Activated naive CD4-positive, alpha-beta T cell (primary cell): ENCODE measurements at places on chromosomes 6 and 20.

- no peak for DNase-seq
These were observed 28.3 kb upstream of the SMIM29 start for GRCh38 chr6:34276881-34277762.

DNA sequence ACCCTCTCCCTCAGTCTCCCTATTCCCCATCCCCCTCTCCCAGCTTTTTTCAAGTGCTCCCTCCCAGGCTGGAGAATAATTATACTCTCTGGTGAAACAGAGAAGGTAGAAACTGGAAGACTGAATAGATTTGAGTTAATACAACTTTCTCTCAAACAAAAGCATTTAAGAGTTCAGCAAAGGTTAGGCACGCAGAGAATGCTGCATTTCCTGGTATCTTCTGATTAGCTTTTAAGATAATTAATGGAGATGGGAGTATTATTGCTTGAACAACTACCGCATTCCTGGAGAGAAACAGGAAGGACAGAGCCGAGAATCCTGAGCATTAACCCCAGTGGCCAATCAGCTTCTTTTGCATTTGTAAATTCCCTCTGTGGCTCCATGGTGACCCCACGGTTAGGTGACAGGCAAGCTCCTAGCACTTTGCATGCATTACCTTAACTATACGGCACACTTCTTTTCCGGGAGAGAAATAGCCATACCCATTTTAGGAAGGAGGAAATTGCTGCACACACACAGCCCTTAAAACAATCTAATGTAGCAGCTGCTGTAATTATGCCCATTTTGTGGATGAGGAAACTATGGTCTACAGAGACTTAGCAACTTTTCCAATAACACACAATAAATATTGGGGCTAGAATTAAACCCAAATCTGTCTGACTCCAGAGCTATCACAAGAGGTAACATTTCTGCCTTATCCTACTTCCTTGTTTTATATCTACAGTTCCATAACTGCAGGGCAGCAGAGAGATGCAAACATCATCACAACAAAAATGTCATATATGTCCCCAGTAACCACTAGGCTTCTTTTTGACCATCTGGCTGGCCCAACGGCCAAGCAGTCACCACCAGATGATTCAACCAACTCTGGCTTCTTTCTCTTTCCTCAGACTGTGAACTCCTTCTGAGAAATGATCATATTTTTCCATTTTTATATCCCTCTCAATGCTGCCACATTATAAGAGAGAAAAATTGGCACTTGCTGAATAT, 169.9 kb downstream of the CD24 start:
- DNase-seq: no peak

- DNase-seq: no peak
These were observed 10.2 kb upstream of the SLC22A3 start for GRCh38 chr6:160337991-160338390.

GRCh38 chr6:156659822-156660198, 117.4 kb upstream of the ARID1B start:
- DNase-seq: no peak

GRCh38 chr6:35686436-35686835, 2.3 kb downstream of the FKBP5 start:
- DNase-seq: no peak

- no peak for DNase-seq
These were observed 301.6 kb upstream of the ADGRB3 start for GRCh38 chr6:68333442-68333841.

GRCh38 chr20:4613718-4614620, 107.7 kb upstream of the PRND start:
- DNase-seq: peak; percentile 7

DNA sequence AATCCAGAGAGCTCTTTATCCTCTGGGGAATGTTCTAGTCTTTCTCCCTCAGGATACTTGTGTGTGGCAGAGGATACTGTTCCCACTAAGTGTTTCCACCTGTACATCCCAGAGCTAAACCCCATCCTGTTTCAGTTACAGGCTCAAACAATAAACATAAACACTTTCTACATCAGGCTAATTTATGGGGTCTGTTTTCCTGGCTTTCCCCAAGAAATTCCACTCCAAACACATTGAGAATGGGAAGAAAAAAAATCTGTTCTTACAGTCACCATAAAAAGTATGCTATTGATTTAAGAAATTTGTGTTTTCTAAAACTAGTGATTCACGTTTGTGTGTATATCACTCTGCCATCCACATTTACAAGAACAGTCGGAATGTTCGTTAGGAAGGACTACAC, 293.9 kb upstream of the FOXQ1 start:
- no peak for DNase-seq

DNA sequence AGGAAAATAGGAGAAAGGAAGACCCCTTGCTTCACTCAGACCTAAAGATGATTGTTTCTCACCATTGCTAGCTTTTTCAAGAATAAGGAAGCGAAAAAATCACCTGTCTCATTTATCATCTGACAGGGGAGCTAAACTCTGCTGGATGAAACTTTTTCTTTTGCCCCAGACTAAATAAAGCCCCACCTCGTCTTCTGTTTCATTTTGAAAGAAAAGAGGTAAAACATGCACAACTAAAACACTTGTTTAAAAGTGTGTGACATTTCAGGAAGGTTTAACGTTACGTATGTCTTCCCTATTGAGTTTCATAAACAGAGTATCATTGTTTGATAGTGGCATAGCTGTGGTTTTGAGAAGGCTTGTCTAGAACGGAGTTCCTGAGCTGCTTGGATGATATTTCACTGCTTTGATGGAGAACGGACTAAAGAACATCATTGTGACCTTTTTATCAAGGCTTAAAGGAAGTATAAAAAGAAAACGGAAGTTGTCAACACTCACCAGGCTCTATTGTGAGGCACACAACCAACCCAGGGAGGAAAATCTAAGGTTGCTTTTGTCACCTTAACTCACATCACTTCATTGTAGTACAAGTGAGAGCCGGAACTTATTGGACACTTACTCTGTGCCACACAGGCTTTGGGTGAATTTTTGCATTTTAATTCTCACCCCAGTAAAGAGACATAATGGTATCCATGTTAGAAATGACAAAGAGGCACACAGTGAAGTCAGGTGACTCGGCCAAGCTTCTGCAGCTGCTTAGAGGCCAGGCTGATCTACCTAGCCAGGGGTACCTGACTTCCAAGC, 29.5 kb downstream of the TSHZ2 start:
- DNase-seq: no peak

DNA sequence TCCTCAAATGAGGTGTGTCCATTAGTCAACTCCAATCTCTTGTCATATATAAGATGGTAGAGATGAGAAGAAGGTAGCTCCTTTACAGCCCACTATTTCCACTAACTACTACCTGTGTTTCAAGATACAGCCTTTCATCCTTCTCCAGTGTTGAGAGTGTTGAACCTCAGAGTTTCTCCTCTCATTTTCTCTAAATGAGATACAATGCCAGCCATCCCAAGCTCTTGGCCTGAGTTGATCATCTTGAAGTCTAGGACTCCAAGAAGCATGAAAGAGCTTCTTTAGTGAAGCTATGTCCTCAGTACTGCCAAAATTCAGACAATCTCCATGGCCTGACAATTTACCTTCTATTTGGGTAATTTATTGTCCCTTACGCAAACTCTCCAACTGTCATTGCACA, 548 bp upstream of the HLA-DRA start:
- DNase-seq: no peak

DNA sequence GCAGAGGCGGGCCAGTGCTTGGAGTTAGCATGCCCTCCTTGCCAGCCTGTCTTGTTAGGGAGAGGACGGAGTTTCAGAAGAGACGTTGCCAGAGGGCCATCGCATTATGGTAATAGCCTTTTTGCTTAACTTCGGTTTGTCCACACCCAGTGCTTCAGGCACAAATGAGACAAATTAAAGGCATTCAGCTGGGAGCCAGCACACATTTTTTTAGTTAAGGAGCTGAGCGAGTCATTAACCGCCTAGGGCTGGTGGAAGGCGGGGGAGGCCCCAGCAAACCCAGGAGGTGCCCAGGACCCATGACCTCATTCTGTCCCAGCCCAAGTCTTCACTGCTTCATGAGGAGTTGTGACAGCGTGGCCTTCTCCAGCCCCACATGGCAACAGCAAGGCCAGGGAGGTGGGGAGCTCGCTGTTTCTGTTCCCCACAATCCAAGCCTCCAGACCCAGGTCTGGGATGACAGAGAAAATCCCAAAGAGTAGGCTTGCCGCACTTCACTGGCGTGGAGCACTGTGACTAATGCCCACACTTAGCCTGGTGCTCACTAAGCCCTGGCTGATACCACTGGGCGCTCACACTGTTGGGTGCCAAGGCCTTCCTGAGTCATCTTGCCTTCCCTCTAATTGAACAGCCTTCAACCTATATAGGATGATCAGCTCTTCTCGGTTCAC, 237.1 kb downstream of the ANKRD60 start:
- no peak for DNase-seq

DNA sequence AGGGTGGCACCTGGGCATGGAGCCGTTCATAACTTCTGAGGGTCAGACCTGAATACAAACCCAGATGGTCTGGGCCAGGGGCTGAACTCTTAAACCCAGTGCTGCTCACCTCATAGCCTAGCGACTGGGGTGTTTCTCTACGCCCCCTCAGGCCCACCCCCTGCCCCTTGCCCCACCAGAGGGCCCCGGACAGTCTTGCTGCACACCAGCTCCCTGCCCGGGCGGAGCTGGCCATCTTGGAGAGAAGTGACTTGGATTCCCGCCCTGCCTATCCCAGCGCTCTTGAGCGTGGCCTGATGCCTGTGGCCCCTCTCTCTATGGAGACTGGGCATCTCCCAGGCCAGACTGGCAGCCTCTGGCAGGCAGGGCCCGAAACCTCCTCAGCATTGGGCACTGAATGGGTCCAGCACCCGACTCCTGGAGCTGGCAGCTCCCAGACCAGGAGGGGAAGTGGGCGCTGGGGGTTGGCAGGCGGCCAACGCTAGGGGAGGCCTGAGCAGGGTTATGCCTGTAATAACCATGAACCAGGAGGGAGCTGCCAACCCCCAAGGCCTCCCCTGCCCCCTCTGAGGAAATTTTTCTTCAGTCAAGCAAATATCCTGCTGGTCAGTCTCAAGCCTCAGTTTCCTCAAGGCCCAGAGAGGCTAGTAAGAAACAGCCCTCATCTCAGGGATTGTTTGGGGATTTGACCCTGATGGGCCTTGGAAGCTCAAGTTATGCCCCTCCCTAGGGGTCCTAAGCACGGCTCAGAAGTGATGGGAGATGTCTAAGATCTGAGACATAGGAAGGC, 169.5 kb downstream of the VEGFA start:
- DNase-seq: no peak

DNA sequence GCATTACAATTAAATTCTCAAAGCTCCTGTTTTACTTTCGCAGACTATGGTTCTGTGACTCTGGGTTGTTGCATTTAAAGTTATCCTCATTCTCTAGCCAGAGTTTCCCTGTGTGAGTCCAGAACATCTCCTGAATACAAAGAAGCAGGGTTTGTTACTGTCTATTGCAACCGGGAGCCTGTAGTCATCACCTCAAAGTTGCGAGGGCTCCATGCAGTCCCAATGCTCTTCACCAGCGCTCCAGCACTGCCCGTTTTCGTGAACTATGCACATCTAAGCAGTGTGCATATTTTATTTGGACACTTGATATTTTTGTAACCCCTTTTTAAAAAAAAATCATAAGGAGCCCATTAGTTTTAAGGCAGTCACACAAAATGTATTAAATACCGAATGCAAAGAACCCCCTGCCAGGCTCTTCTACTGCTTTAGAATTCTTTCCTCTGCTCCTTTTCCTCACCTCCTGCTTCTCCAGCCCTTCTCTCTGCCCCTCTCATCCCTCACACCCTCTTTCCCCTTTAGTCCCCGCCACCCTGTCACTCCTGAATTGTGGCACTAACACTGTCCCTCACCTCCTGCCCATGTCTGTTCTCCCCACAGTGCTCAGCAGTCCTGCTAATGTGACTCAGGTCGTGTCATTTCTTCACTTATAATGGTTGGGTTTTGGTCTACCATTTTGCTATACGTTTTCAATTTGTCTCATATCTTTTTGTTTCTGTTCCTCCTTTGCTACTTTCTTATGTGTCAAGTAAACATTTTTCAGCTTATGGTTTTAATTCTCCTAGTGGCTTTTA, 1.1 kb upstream of the HLA-C start:
- DNase-seq: no peak

GRCh38 chr6:13733178-13733887, 21.7 kb upstream of the RANBP9 start:
- DNase-seq: no peak

DNA sequence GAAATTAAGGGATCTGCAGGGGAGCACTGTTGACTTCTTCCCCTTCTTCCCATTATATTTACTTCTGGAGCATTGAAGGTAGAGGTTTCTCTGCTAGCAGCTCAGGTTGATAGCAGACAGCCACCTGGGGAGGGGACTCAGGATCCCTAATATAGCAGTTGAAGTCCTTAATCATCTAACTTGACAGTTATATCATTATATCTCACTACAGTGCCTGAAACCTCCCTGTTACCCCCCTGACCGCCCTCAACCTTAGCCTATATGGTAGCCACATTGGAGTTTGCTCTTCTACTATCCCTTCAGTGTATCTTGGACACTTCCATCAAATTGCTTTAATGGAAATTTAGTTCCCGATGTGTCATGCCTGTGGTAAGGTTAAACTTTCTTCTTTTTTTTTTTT, 7.0 kb downstream of the RALGAPB start:
- DNase-seq: no peak

DNA sequence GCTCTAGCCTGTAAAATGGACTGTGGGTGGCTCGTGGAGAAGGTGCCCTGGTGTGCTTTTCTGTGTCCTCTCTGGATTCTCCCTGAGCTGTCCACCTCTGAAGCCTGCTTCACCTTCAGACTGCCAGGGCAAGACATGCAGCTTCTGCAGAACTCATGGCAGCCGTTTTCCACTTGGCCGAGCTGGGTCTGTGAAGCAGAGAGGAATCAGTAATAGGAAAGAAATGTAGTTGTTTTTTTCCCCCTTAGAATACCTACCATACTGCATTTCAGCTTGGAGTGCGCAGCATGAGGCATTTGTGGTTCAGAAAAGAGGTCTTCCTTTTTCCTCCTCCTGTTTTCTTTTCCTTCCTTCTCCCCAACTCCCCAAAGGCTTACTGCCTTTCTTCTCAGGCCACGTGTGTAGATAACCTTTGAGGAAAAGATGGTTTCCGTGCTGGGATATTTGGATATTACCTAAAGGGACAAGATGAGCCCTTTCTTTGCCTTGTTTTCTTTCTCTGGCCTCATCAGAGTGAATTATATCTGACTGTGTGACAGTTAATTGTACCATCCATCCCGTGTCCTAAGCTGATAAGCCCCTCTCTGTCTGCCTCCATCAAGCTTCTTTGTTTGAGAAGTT, 39.4 kb downstream of the RREB1 start:
- DNase-seq: no peak

DNA sequence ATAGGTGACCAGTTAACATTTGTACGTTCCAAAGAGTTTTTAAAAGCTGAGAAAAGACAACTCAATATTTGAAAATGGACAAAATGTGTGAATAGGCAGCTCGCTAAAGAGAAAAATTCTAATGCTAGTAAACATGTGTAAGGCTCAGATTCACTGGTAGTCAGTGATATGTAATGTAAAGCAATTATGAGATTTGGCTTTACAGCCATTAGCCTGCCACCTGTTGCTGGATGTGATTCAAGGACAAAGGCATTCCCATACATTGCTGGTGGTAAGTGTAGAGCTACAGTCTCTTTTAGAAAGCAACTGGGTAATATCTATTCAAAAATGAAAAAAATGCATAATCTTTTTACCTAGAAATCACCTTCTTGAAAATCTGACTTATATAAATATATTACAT, 114.3 kb downstream of the COL19A1 start:
- DNase-seq: no peak

- DNase-seq: no peak
These were observed 82.8 kb downstream of the MBOAT1 start for GRCh38 chr6:20129290-20130088.

GRCh38 chr20:7716286-7716972, 223.8 kb downstream of the HAO1 start:
- DNase-seq: no peak

- DNase-seq: no peak
These were observed 48.1 kb downstream of the TCP11 start for GRCh38 chr6:35093118-35093445.

GRCh38 chr20:24598996-24599395, 129.6 kb downstream of the SYNDIG1 start:
- no peak for DNase-seq
